ENCODE measurements at places on chromosomes 6 and 20.

GRCh38 chr6:154261688-154262397 lies 94.8 kb downstream of the IPCEF1 start:
- DNase-seq = no peak

- DNase-seq = no peak
These were observed 2.3 kb upstream of the BTN2A1 start for GRCh38 chr6:26455357-26455970.

GRCh38 chr6:26743941-26744699 lies 84.6 kb upstream of the ZNF322 start:
- no peak for DNase-seq

DNA sequence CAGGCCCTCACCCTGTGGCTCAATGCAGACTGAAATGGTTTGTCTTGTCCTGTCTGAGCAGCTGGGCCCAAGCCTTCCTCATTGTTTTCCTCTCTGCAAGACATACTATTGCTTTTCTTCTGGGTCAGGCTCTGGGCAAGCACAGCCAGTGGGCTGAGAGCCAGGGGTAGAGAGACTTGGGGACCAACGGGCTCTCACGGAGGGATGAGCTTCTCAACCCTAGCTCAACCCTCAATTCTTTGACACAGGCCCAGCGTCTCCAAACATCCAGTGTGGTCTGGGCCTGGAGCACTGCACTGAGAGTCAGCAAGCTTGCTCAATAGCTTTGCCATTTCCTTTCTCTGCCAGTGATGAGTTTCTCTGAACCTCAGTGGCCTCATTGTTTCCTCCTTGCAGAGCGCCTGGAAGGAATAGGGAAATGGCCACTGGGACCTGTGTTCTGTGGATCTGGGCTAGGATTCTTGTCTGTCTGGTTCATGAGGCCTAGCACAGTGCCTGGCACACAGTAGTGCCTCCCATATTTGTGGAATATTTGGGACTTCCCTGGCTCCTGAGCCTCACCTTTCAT lies 9.3 kb downstream of the ANGPT4 start:
- no peak for DNase-seq

DNA sequence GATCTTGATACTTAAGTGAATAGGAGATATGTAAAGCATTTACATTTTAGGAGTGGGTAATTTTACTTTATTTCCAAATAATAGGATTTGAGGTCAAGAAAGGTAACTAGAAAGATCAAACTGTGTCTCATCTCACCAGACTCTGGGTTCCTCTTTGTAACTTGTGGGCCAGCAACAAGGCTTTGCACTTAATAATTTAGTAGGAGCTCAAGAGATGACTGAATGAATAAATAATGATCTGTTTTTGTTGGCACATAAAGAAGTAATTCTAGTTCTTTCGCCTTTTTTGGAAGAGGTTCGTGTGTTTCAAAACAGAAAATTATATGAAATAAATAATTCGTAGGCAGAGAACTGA lies 67.4 kb upstream of the FABP7 start:
- DNase-seq = no peak

- no peak for DNase-seq
These were observed 152.7 kb downstream of the VEGFA start for GRCh38 chr6:43922426-43923375.

DNA sequence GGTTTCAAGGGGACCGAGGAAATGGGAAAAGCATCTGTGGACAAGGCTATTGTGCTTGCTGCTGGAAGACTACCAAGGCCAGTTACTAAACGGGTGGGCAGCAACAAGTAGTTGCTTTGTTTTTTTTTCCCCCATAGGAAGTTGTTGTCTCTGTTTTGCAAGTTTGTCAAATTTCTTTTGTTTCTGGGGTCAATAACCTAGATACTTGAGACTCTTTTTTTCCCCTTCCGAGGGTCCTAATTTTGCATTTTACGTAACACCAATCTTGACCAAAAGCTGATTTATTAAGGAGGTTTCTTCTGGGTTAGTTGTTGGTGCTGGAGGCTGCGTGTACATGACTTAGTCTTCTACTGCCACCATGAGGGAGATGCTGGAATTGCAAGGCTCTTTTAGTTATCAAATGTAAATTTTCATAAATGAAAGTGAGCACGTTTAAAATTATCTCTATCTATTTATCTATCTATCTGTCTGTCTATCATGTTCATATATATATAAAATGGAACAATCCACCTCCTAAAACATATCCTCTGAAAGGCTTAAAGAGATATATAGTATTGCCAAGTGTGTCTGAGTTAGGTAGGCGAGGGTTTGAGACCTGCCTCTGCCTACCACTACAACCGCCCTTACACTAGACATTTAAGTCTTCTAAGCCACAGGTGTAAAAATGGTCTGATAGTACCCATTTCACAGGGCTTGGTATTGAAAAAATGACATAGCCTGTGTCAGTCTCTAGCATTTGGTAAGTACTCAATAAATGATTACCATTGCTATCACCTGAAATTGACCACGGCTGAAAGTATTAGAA lies 60.2 kb downstream of the GCLC start:
- peak; percentile 7 for DNase-seq

DNA sequence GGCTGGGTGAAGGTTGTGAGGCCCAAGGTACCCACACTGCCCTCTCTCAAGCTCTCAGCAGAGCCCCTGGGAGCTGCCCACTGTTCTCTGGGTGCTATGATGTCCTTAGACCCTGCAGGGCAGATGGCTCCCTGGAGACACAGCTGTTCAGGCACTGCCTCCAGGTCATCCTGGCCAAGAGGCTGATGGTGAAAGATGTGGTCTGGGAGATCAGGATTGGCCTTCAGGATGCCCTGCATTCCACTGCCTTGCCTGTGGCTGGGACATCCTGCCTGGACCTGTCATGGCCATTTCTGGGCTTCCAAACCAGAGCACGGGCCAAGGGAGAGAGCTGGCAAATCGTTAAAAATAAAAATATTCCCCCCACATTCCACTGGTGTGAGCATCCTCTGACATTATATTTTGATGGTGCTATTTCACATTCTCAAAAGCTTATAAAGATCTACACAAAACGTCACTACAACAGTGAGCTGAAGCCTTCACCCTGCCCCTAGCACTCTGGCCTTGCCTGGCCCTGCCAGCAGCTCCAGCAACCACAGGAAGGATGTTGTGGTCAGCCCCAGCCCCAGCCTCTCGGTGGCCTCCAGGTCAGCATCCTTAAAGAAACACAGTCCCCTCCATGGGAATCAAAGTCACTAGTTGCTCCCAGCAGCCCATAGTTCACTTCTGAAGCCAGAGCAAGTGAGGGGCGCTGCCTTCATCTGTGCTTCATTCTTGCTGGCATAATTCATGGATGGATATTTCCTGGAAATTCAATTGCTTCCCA lies 13.5 kb upstream of the KCNK16 start:
- DNase-seq = no peak

GRCh38 chr20:25361287-25361683 lies 29.4 kb downstream of the ABHD12 start:
- no peak for DNase-seq

DNA sequence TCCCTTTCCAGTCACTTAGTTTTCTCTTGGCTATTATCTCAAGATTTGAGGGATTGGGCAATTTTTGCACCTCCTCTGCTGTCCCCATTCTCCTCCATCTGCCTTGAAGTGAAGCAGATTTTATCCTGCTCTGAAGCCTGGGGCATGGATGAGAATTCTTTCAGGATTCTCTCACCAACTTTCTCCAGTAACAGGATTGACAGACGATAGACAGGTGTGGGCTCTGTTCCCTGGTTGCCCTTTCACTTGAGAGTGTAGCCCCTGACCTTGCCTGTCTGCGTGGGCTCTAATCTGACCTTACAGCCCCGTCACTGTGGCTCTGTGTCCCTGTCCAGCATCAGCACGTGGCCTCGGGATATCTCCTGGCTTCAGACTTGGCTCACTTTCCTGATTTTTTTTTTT lies 27.1 kb downstream of the CDYL start:
- DNase-seq = no peak

DNA sequence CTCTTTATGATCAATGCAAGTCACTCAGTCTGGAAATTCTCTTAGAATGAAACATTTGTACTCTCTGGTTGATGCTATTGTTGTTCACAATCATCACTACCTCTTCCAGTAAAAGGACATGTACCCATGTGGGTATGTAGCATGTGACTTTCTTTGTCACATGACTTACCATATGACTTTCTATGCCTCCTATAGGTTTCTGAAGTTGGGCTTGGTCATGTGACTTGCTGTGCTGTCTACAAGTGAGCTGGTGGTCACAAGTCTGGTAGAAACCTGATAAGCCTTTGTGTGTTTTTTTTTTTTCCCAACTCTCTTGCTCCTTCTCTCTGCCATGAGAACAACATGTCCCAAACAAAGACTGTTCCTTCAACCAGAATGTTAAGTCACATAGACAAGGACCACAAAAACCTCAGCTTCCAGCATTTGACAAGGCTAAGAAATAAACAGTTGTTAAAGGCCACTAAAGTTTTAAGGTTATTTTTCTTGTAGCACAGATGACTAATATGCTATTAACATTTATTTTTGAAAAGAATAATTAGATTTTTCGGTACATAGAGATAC lies 379.2 kb upstream of the SLC35B3 start:
- DNase-seq = no peak

- DNase-seq = no peak
These were observed at the start of gene PAK5 for GRCh38 chr20:9838378-9839295. TSS of gene PAK5 (minus strand) at chr20:9839076. CDS start at chr20:9644328, 194,748 bp downstream.

GRCh38 chr20:924639-925038 lies 8.5 kb upstream of the ANGPT4 start:
- DNase-seq = no peak

DNA sequence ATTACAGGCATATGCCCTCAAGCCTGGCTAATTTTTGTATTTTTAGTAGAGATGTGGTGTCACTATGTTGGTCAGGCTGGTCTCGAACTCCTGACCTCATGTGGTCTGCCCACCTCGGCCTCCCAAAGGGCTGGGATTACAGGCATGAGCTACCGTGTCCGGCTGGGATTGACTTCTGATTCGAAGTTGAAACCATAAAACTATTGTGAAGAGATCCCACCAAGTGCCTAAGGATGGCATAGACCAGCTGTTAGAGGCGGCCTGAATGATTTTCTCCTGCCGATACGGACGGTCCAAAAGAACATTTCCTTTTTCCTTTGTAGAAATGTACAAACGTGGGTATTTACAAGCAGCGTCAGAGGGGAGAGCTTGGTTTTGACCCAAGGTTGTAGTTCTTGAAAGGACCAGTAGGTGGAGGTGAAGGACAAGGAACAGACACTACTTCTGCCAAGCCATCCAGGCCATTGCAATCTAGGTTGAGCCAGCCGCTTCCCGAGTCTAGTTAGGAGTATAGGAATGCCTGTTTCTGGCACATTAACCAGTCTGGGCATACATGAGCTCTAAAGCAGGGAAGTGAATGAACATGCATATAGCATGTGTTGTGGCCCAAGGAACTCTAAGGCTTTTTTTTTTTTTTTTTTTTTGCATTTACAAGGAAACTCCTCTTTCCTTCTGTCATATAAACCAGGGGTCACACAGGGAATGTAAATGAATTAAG lies 29.0 kb downstream of the MOCS3 start:
- DNase-seq = peak; percentile 14

DNA sequence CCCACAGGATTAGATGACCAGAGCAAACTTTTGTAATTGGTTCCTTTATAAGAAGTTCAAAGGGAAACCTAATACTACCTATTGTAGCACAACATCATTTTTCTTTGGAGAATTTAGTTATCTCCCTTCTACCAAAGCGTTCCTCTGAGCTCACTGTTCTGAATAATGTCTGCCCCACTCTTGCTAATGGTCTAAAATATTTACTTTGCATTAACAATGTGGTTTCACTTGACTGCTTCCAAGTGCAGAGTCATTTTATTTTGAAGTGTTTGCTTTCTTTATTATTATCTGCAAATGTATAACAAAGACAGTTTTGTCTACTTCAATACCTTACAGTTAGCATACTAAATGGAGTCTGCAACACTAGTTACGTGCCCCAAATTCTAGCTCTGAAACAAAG lies 15.0 kb downstream of the TRAPPC3L start:
- no peak for DNase-seq

- no peak for DNase-seq
These were observed 113.5 kb downstream of the TOX2 start for GRCh38 chr20:44028003-44028730.

- no peak for DNase-seq
These were observed 37.1 kb upstream of the NCOA3 start for GRCh38 chr20:47464380-47465101.

DNA sequence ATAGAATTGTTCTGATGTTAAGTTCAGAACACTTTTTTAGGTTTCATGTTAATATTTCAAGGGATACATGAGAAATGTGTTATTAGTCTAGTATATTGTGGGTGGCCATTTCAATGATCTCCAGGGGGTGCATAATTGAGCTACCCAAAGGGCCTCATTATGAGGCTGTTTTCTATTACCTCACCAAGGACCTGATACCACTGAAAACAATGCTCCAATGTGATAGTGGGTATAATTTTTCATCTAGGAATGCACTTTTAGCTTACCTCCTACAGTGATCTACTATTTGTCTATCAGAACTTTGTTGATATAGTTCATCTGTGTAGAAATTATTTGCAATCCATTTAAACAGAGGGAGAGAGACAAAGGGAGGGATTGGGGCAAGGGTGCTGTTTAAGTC lies 106.8 kb upstream of the HS3ST5 start:
- DNase-seq = no peak

- DNase-seq = no peak
These were observed 529.1 kb upstream of the CITED2 start for GRCh38 chr6:139903411-139904157.

- DNase-seq = no peak
These were observed 438.9 kb upstream of the ZNF337 start for GRCh38 chr20:26135325-26136110.

DNA sequence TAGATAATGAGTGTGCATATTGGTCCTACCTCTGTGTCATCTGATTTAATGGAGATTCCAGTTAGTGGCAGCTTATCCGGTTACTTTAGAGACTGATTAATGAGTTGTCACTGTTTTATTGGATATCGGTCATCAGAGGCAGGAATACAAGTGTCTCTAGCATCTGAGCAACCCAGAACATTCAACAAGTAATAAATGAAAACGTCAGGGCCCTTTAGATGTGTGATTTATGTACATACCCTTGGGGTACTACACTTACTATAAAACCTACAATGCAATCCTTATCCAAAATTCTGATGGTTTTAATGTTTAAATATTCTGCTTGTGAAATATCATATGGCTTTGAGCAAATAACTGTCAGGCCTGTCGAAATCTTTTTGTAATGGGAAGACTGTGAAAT lies 1117.9 kb upstream of the FLRT3 start:
- no peak for DNase-seq

DNA sequence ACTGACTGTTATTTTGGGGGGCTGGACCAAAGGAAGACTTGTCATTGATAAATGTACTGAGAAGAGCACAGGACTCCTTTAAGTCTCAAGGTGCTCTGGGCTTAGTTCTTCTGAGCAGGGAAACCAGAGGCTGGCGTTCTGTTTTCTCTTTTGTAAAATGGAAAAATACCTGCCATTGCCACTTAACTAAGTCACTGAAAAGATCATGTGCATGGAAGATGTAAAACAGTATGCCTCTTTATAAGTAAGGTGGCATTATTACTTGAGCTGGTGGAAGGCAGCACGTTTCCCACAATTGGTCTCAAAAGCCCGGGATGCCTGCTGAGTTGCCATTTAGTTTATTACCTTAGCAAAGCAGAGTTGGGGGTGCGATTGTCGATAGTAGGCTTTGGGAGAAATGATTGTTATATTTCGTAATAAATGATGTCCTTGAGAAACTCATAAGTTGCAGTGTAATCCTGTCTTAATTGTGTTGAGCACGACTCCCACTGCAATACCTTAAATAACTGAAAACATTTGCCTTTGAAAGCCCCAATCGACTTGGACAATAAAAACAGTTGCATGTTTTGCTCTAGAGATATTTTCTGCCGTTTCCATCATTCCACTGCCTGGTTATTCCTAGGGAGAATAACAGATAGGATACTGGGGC lies 3.6 kb downstream of the JARID2 start:
- DNase-seq = no peak

GRCh38 chr6:169997930-169998218 lies 246.5 kb downstream of the ERMARD start:
- DNase-seq = no peak

Measured in esophagus squamous epithelium (tissue), 5 donors.